Neural crest cell (in vitro differentiated cells): ENCODE measurements at places on chromosomes 3 and 15. TPM values are rescaled to one million over a fixed set of nuclear protein-coding genes. Genes with fewer than 3 reads are reported as not detected.

DNA sequence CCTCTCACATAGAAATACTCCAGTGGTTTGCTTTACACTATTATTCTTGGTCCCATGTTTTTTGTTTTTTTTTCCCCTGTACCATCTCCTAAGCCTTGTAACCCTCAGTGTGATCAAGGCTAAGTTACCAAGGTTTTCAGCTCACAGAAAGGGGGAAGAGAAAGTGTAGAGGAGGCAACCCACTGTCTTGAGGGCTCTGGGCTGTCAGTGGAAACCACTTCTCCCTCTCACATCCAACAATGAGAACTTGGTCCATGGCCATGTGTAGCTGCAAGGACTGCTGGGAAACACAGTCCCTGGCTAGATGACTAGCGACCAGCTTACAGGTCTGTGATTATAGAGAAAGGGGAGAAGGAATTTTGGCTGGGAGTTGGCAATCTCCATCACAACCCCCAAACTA, 30.3 kb downstream of the GPD1L start:
- no peak overlapping the region for H3K27ac ChIP-seq
- H3K27me3 ChIP-seq = no peaks in the 10 kb centered on the region
- peaks cover 10% of the 10 kb centered on the region for H3K4me1 ChIP-seq

GRCh38 chr3:154177406-154177805, 56.2 kb downstream of the ARHGEF26 start:
- no peaks in the 10 kb centered on the region for H3K27me3 ChIP-seq
- H3K27ac ChIP-seq = no peak overlapping the region
- peaks cover 36% of the 10 kb centered on the region for H3K4me1 ChIP-seq

DNA sequence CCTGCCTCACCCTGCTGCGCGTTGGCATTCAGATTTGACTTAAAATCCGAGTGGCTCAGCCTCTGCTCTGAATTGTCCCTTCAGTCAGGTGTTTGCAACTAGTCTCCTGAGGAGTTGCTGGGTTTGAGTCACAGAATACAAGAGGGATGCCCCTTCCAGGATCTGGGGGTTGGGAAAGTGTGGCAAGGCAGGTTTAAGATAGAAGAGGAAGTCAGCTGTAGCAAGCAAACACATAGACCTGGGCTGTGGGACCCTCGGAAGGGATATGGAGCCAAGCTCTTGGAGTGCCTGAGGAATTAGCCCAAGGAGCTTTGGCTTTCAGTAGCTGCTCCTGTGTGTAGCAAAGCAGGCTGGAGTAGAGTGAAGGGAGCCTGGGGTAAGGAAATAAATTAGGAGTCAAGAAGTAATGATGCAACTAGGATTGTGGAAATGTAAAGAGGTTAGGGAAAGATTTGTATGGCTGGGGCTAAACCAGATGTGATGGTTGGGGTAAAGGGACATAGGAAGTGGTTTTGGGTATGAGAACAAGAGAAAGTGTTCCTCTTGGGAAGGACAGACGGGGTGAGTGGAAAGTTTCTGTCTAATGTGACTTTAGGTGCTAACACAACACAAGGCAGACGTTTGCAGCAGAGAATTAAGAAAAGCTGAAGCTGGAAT, 41.2 kb downstream of the RAB7A start:
- H3K36me3 ChIP-seq = peaks cover 14% of the 10 kb centered on the region
- H3K4me3 ChIP-seq = no peak overlapping the region
- H3K4me1 ChIP-seq = peaks cover 25% of the 10 kb centered on the region
- no peak for DNase-seq
- no peaks in the 10 kb centered on the region for H3K27me3 ChIP-seq
- no peak overlapping the region for H3K27ac ChIP-seq

DNA sequence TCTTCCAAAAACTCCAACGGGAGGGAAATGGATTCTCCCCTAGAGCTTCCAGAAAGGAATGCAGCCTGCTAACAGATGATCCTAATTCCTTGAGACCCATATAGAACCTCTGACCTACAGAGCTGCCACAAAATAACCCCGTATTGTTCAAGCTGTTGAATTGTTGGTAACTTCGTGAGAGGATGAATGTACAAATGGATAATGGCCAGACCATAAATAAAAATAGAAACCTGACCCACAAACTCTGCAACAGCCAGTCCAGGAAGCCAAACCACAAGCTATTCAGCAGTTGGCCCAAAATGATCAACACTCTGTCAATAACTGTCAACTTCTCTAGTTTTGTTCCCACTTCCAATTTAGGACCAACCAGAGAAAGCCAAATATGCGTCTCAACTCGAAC, 414.0 kb upstream of the ZNF717 start:
- no peak overlapping the region for H3K4me3 ChIP-seq
- H3K27me3 ChIP-seq = no peaks in the 10 kb centered on the region
- DNase-seq = no peak
- H3K4me1 ChIP-seq = no peaks in the 10 kb centered on the region
- no peaks in the 10 kb centered on the region for H3K36me3 ChIP-seq

Gene BFSP2
- total RNA-seq = not detected in 2 replicates

- no peak overlapping the region for H3K4me3 ChIP-seq
- H3K27ac ChIP-seq = peak overlapping the region; percentile 12
- no peaks in the 10 kb centered on the region for H3K27me3 ChIP-seq
- H3K36me3 ChIP-seq = no peaks in the 10 kb centered on the region
- peak; percentile 74 for DNase-seq
- peaks cover 6% of the 10 kb centered on the region for H3K4me1 ChIP-seq
Measured at GRCh38 chr15:57541805-57542504, 49.7 kb upstream of the MYZAP start.

DNA sequence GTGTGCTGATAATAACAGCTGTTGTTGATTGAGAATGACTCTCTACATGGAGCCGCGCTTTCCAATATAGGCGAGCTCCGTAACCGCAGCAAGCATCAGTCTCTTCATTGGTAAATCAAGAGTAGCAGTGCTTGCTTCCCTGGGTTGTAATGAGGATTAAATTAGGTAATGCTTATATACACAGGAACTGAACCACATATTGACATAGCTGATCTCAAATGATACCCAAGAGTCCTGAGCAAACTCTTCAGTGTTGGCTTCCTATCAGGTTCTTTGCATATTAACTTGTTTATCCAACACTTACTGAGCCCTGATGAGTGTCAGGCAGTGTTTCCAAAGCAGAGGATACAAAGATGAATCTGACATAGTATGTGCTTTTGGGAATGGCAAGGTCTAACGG, 46.4 kb upstream of the SLCO3A1 start:
- H3K4me3 ChIP-seq = no peak overlapping the region
- H3K27ac ChIP-seq = no peak overlapping the region
- DNase-seq = no peak
- H3K36me3 ChIP-seq = no peaks in the 10 kb centered on the region
- H3K4me1 ChIP-seq = peaks cover 9% of the 10 kb centered on the region

DNA sequence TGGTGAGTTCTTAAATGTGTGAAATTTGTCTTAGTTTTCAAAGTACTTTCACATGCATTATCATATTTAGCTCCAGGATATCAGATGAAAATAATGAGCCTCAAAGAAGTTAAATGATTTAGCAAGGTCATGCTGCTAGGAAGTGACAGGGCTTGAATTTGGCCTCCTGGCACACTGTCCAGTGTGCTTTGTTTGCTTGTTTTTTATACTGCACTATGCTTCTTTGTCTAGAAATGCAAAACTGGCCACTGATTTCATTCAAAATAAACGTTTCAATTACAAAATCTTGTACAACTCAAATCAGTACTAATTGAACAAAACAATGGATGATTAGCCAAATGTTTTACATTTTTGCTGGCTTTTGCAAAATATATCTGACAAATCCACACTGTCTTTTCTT, 583.3 kb upstream of the CBLB start:
- no peak overlapping the region for H3K27ac ChIP-seq
- H3K4me1 ChIP-seq = peaks cover 5% of the 10 kb centered on the region
- DNase-seq = no peak
- H3K36me3 ChIP-seq = no peaks in the 10 kb centered on the region
- no peak overlapping the region for H3K4me3 ChIP-seq

- no peak overlapping the region for H3K27ac ChIP-seq
- DNase-seq = no peak
Measured at GRCh38 chr15:71465131-71465955, 345.0 kb upstream of the NR2E3 start.

Gene NMD3
- 40.7 and 42.0 TPM in 2 replicates for total RNA-seq

- no peak for DNase-seq
- peaks cover 4% of the 10 kb centered on the region for H3K4me1 ChIP-seq
- H3K4me3 ChIP-seq = no peak overlapping the region
Measured at GRCh38 chr15:57184502-57184901, 191.8 kb upstream of the CGNL1 start.

DNA sequence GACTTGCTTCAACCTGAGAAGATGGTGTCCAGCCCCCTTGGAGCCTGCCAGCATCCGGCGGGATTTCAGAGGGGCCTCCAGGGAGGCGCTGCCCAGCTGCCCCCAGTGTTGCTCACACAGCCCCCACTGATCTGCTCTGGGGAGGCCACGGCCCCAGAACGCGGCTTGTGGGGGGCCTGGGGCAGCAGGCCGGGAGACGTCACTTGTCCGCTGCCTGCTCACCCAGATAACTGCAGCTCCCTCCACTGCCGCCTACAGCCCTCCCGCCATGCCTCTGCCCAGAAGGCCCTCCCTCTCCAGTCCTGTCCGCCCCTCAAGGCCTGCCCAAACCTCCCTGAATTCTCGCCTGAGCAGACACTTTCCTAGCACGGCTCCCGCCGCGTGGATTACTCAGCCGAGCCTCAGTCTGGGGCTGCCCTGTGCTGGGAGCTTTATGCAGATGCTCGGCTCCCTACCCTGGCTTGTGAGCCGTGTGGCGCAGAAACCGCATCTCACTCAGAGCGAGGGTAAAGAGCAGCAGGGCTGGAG, 17.2 kb upstream of the ADIPOQ start:
- peak; percentile 37 for DNase-seq
- peaks cover 68% of the 10 kb centered on the region for H3K27me3 ChIP-seq
- H3K36me3 ChIP-seq = no peaks in the 10 kb centered on the region
- no peak overlapping the region for H3K27ac ChIP-seq

Gene ECE2
- not detected in 2 replicates for total RNA-seq

GRCh38 chr15:76433798-76434400, 97.3 kb downstream of the ISL2 start:
- H3K36me3 ChIP-seq = peaks cover 9% of the 10 kb centered on the region
- no peak overlapping the region for H3K4me3 ChIP-seq
- no peaks in the 10 kb centered on the region for H3K27me3 ChIP-seq
- H3K4me1 ChIP-seq = peaks cover 16% of the 10 kb centered on the region
- DNase-seq = no peak
- H3K27ac ChIP-seq = no peak overlapping the region

Gene PIGBOS1
- total RNA-seq = 12.5 and 16.6 TPM in 2 replicates

Gene PLA1A
- not detected in 2 replicates for total RNA-seq

Gene SKOR1
- 0.36 and 0.49 TPM in 2 replicates for total RNA-seq

Gene FRG2C
- total RNA-seq = not detected in 2 replicates

Gene MST1
- total RNA-seq = 15.0 and 18.1 TPM in 2 replicates

GRCh38 chr3:184927796-184928315, 115.9 kb downstream of the VPS8 start:
- H3K4me3 ChIP-seq = no peak overlapping the region
- H3K27ac ChIP-seq = peak overlapping the region; percentile 81
- H3K27me3 ChIP-seq = no peaks in the 10 kb centered on the region
- DNase-seq = no peak
- H3K4me1 ChIP-seq = no peaks in the 10 kb centered on the region
- peaks cover 9% of the 10 kb centered on the region for H3K36me3 ChIP-seq

DNA sequence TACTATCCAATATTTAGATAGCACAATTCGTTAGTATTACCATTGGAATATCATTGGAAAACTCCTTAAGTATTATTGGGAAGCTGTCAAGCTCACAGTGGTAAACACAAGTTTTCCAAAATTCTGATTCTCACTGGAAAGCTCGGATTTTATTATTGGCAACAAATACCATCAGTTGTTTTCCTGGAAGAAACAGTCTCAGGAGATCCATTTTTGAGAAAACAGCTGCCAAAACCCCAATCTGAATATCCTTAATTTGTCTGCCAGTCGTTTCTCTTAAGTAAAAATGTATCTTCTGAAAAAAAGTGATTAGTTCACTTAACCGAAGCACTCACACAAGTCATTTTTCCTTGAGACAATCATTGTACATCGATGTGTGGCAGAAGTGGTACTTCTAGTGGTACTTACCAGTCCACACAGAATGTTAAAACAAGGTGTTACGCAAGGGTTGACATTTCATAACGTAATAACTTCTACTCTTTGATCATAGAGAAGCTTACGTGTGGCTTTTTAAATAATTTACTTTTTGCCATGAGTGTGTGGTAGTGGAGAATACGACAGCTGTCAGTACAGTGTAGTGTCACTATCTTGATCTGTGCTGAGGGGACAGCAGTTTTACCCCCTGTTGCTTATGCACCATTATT, 74.9 kb downstream of the FAM43A start:
- no peaks in the 10 kb centered on the region for H3K36me3 ChIP-seq
- H3K27me3 ChIP-seq = peaks cover 19% of the 10 kb centered on the region
- no peak overlapping the region for H3K4me3 ChIP-seq
- no peaks in the 10 kb centered on the region for H3K4me1 ChIP-seq

DNA sequence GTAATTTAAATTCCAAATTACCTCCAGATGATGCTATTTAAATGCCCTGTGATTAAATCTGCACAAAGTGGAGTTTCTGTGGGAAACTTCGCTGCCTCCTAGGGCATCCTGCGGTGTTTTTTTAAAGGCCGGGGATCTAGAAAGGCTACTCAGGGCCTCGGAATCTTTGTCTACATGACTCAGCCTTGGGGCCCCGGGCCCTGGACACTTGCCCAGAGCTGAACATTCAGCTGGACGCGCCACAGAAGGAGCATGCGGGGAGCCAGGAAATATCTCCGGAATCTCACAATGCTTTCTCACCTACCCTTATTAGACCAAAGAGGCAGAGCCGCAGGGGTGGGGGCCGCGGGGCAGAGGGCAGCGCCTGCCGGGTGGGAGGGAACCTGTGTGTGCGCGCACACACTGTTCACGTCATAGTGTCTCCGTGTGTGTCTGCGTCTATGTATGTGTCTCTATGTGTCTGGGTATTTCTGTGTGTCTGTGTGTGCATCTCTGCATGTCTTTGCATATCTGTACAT, 145.5 kb upstream of the TPM1 start:
- H3K27me3 ChIP-seq = peaks cover 4% of the 10 kb centered on the region
- peak overlapping the region; percentile 7 for H3K4me3 ChIP-seq
- H3K4me1 ChIP-seq = peaks cover 35% of the 10 kb centered on the region

DNA sequence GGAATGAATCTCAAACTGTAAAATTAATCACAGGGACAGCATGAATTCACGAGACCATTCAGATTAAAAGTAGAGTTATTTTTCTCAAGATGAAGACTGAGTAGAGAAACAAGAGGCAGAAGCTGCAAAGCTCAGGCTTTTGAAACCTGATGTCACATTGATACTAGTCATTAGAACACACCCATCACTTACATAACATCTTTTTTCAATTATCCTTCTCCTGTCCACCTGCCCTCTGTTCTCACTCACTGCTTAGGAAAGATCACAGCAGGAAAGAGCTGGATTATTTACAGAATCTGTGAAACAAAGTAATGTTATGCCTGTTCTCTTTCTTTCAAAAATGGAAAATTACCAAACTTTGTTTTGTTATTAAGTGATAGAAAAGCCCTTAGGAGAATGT, 72.0 kb upstream of the CDAN1 start:
- no peak overlapping the region for H3K4me3 ChIP-seq
- H3K4me1 ChIP-seq = no peaks in the 10 kb centered on the region
- no peak overlapping the region for H3K27ac ChIP-seq

- H3K27me3 ChIP-seq = no peaks in the 10 kb centered on the region
- no peak overlapping the region for H3K27ac ChIP-seq
- H3K4me3 ChIP-seq = no peak overlapping the region
- no peaks in the 10 kb centered on the region for H3K36me3 ChIP-seq
- H3K4me1 ChIP-seq = no peaks in the 10 kb centered on the region
Measured at GRCh38 chr15:39255760-39256159, 325.1 kb upstream of the THBS1 start.

Gene CCDC33
- 15.1 and 15.6 TPM in 2 replicates for total RNA-seq

Gene ZNF620
- 22.0 and 24.0 TPM in 2 replicates for total RNA-seq

Gene SHC4
- total RNA-seq = 4.9 and 5.0 TPM in 2 replicates

- H3K4me1 ChIP-seq = peaks cover 3% of the 10 kb centered on the region
- no peak overlapping the region for H3K4me3 ChIP-seq
- no peak overlapping the region for H3K27ac ChIP-seq
- H3K27me3 ChIP-seq = no peaks in the 10 kb centered on the region
- peaks cover 3% of the 10 kb centered on the region for H3K36me3 ChIP-seq
Measured at GRCh38 chr3:28050885-28051284, 190.5 kb upstream of the CMC1 start.
